Omental fat pad (tissue), 4 donors: ENCODE measurements at places on chromosomes 7 and 10. TPM values are rescaled to one million over a fixed set of nuclear protein-coding genes. Genes with fewer than 3 reads are reported as not detected.

GRCh38 chr10:8114741-8115617 lies 60.5 kb downstream of the GATA3 start:
- no peak for DNase-seq

The LIPK gene
- total RNA-seq: not detected

DNA sequence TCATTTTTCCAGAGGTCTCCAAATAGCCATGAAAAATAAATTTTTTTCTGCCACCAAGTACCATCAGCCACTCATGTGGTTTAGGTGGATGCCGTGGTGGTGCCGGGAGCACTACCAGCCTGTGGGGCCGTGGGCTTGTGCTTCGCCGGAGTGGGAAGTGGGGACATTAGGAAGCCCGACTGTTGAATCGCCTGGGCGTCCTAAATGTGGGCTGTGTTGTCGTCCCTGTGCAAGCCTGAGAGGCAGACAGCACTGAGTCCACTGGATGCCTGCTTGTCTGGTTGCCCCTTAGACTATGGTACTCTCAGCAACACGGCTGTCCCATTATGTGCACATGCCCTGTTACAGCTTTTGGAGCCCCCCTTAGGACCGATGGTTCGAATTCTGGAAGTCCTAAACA lies 59.9 kb downstream of the MGMT start:
- DNase-seq: no peak

The TMEM176B gene
- 122 TPM for total RNA-seq

The AKR1E2 gene
- 8.9 TPM for total RNA-seq

DNA sequence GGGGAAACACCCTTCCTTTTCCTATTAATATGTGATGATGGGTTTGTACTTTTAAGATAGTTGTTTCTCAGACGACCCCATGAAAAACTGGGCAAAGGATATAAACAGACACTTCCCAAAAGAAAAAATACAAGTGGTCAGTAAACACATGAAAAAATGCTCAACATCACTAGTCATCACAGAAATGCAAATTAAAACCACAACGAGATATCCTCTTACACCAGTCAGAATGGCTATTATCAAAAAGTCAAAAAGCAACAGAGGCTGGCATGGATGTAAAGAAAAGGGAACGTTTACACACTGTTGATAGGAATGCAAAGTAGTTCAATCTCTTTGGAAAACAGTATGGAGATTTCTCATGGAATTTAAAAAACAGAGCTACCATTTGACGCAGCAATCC lies 111.4 kb upstream of the ZEB1 start:
- no peak for DNase-seq

DNA sequence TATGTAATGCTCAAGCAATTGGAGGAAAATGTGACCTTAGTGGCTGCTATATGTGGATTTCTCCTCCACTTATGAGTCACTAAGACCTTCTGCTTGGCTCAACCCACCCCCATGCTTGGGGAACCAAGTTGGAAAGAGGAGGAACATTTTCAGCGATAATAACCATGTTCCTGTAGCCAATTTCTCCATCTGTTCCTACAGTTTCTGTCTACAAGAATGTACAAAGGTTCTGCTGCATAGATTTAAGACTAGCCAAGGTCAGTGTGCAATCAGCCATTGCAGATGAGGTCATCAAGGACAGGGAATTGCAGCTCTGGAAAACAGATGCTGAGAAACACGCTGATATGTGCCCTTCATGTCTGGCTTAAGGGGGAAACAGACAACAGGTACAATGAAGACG lies 5.6 kb upstream of the NRCAM start:
- no peak for DNase-seq

GRCh38 chr10:97861924-97862323 lies 12.3 kb downstream of the GOLGA7B start:
- no peak for DNase-seq

GRCh38 chr10:3908183-3908582 lies 123.2 kb upstream of the KLF6 start:
- no peak for DNase-seq

DNA sequence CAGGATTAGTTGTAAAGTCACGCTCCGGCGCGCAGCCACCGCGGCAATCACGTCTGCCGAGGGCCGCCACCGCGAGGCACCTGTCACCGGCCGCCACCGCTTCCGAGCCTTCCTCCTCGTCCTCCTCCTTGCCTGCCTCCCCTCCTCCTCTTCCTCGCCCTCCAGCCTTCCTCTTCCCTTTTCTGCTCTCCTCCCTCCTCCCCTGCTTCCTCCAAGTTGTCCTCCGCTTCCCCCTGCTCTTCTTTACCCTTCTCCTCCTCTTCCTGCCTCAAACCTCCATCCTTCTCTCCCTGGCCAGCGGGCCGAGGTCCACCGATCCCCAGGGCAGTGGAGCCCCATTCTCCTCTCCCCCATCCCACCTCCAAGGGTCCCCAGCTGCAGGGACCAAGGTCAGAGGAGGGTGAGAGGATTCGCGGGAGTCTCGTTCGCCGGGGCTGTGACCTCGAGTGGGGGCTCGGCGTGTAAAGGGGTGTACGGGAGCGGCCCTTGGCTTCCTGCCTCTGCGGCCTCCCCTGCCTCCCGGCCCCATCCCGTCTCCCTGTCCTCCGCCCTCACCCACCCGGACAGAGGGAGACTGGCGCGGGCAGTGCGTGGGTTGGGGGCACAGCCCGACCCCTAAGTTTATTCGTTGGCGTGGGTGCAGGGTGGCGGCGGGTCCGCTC lies 89.5 kb upstream of the PAX2 start:
- DNase-seq: no peak

GRCh38 chr7:123715799-123716198 lies 33.0 kb downstream of the WASL start:
- no peak for DNase-seq

GRCh38 chr10:101616415-101617101 lies 28.4 kb downstream of the DPCD start:
- no peak for DNase-seq

DNA sequence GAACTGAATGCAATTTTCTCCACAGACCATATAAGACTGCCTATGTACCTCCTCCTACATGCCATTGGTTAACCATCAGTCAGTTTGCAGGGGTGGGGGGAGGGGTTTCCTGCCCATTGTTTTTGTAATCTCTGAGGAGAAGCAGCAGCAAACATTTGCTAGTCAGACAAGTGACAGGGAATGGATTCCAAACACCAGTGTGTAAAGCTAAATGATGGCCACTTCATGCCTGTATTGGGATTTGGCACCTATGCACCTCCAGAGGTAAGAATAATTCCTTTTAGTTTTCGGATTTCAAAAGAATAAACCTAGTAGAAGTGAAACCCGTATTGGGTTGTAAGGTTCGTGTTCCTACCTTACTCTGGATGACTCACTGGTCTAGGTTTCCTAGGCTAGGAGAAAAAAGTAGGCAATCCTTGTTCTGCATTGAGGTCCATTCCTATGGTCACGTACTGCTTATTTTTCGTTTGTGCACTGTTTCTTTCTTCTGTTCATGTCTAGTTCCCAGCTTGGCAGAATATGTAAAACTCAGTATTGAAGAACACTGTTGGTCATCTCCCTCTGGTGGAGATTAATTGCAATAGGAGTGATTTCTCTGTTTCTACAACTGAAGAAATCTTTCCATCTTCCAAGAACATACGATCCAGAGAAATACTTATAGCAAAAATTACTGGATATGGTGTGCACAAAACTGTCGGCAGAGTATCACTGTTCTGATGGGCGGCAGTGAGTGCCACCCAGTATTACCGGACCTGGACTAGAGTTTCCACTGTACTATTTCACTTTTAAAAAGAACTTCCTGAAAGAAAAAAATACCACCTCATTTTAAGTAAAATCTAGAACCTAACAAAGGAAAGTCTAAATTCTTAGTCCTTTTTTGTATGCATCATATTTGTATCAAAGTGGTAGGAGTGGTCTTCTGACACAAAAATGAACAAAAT lies at the start of gene AKR1C3:
Gene AKR1C3 (plus strand): TSS at position 150 of the 941 bp plus-strand sequence. CDS start 31 bp downstream, at position 181.
- DNase-seq: no peak

GRCh38 chr10:89032141-89032891 lies 41.7 kb downstream of the FAS start:
- DNase-seq: peak; percentile 42

GRCh38 chr7:48042216-48042615 lies 6.9 kb downstream of the C7orf57 start:
- no peak for DNase-seq
